ENCODE measurements at places on chromosomes 2 and 18.

DNA sequence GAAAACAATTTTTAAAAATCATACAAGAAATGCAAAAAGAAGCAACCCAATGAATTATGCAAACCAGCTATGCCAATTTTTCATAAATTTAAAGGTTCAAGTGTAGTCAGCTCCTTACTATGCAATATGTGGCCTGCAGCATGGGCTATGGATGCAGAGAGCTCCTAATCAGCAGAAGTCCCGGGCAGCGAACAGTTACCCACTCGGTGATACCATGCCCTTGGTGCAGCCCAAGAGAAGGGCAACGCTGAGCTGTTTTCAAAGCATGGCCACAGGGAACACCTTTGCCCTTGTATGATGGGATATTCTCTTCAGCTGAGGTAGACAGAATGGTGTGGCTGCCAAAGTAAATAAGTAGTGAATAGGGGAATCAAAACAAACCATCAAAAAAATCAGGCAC, 17.3 kb upstream of the ARL5A start:
- H3K4me1 ChIP-seq = peaks cover 35% of the 10 kb centered on the region
- peak overlapping the region; percentile 55 for H3K27ac ChIP-seq
- H3K4me3 ChIP-seq = no peak overlapping the region
- H3K36me3 ChIP-seq = no peaks in the 10 kb centered on the region
- no peaks in the 10 kb centered on the region for H3K27me3 ChIP-seq

DNA sequence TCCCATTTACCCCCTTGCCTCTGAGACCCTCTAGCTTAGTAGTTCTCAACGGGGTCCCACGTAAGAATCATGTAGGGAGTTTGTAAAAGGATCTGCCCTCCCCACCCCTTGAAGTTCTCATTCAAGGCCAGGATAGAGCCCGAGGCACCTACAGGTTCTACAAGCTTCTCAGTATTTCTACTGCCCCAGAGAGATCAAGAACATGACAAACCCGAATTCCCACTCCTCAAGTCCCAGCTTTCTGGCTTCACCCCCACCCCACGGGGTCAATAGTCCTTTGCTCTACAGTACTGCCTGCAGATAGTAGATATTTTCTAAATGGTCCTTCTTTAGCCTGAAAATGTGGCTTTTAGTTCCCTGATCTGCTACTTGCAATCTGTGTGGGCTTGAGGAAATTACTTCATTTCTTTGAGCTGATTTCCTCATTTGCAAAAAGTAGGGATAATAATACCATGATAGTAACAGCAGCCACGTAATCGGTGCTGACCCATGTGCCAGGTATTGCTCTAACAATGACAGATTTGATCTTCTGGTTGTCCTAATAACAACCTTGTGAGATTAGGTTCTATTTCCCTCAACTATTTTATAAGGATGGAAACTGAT, 7.1 kb downstream of the CIB4 start:
- no peak overlapping the region for H3K27ac ChIP-seq
- no peaks in the 10 kb centered on the region for H3K36me3 ChIP-seq
- peaks cover 43% of the 10 kb centered on the region for H3K27me3 ChIP-seq
- no peak overlapping the region for H3K4me3 ChIP-seq
- no peak for DNase-seq

DNA sequence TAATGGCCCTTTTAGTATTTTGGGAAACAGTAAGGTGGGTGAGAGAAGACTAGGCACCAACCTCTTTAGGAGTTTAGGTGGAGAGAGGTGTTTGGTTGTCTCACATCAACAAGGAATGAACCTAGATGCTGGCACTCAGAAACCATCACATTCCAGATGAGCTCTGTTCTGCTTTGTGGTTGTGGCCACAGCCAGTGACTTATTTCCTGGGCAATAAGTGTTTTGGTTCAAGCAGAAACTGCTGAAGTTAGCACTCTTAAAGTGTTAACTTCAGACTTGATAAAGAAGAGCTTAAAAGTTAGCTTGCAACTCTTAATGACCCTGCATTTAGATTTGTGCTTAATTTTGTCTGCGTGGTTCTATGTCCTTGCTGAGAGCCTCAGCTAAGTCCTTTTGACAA, 929.2 kb downstream of the SLC4A3 start:
- H3K4me3 ChIP-seq = no peak overlapping the region
- no peaks in the 10 kb centered on the region for H3K4me1 ChIP-seq
- H3K27me3 ChIP-seq = no peaks in the 10 kb centered on the region
- H3K27ac ChIP-seq = no peak overlapping the region
- no peaks in the 10 kb centered on the region for H3K36me3 ChIP-seq
- DNase-seq = no peak

- no peak overlapping the region for H3K27ac ChIP-seq
- H3K27me3 ChIP-seq = no peaks in the 10 kb centered on the region
- no peaks in the 10 kb centered on the region for H3K36me3 ChIP-seq
- DNase-seq = no peak
- H3K4me1 ChIP-seq = peaks cover 15% of the 10 kb centered on the region
Observed at GRCh38 chr2:21260311-21260710, 136.5 kb downstream of the TDRD15 start.

DNA sequence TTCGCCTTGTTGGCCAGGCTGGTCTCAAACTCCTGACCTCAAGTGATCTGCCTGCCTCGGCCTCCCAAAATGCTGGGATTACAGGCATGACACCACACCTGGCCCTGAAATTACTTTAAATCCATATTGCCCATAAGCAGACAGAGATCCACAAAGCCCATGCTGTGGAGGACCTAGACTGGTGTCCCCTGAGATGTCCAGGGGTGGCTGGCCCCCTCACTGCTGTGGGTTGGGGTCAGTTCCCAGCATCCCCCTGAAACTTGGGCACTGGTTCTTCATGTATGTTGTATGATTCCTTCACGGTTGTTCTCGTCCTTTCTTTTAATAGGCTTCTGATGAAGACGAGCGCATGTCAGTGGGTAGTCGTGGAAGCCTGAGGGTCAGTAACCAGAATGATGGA, 78.1 kb upstream of the RBM44 start:
- H3K4me1 ChIP-seq = peaks cover 80% of the 10 kb centered on the region
- DNase-seq = no peak
- no peaks in the 10 kb centered on the region for H3K27me3 ChIP-seq

Data from left ventricle myocardium inferior (tissue), 1 donor.